ENCODE measurements at places on chromosomes 7 and 10. TPM values are rescaled to one million over a fixed set of nuclear protein-coding genes. Genes with fewer than 3 reads are reported as not detected.

TSPAN14 gene
- 40.1 TPM for total RNA-seq

- no peak for DNase-seq
These were observed 108.8 kb downstream of the ADCY1 start for GRCh38 chr7:45682836-45683555.

GRCh38 chr7:69367780-69368179, 230.5 kb upstream of the AUTS2 start:
- DNase-seq: no peak

CRTAC1 gene
- total RNA-seq: 4.3 TPM

DNA sequence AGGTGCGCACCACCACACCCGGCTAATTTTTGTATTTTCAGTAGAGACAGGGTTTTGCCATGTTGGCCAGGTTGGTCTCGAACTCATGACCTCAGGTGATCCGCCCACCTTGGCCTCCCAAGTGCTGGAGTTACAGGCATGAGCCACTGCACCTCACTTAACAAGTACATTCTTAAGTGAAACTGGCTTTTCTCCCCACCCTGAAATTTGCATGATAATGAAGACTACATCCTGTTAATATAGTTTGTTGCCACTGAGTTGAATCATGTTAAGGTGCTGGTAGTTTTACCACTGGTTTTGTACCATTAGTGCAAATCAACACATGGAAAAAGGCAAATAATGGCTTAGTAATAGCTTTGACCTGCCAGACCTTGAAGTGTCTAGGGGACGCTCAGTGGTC, 62.2 kb downstream of the MPLKIP start:
- no peak for DNase-seq

RPA3 gene
- total RNA-seq: 13.7 TPM

GRCh38 chr7:19754521-19755116, 18.8 kb downstream of the TMEM196 start:
- DNase-seq: no peak

SOSTDC1 gene
- total RNA-seq: 0.63 TPM

NRF1 gene
- total RNA-seq: 19.2 TPM

DNA sequence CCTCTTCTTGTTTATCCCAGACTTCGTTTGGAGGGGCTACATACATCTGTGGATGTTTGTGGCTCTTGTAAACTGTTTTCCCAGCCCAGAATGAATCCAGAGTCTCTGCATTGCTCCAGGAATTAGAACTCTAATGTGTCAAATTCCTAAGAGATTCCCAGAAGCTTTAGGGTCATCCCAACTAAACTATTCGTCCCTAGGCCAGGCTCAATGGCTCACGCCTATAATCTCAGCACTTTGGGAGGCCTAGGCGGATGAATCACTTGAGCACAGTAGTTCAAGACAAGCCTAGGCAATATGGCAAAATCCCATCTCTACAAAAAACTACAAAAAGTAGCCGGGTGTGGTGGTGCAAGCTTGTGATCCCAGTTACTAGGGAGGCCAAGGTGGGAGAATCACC, 28.5 kb downstream of the ARHGAP19 start:
- DNase-seq: no peak

C1QL3 gene
- not detected for total RNA-seq

RARRES2 gene
- total RNA-seq: 102 TPM

UCMA gene
- not detected for total RNA-seq

ITPRID1 gene
- total RNA-seq: not detected

DNA sequence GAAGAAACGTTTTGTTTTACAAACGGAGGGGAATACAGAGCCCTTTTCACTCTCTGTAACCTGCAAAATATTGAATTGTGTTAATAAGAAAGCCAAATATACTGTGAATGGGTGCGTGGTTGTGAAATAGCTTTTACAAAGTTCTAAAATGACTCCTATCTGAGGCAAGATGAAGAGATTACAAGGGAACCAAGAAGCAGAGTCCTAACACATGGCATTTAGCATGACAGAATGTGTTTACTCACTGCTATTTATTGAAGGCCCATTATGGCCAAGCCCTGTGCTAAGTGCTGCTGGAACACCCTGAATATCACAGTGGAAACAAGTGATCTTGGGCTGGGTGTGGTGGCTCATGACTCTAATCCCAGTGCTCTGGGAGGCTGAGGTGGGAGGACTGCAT, 12.9 kb downstream of the JCAD start:
- no peak for DNase-seq

- no peak for DNase-seq
These were observed 75.8 kb downstream of the MAD1L1 start for GRCh38 chr7:2156756-2157472.

POLL gene
- total RNA-seq: 22.3 TPM

SH2D4B gene
- 0.92 TPM for total RNA-seq

- DNase-seq: no peak
These were observed 3.8 kb downstream of the MINDY3 start for GRCh38 chr10:15856328-15857015.

DNA sequence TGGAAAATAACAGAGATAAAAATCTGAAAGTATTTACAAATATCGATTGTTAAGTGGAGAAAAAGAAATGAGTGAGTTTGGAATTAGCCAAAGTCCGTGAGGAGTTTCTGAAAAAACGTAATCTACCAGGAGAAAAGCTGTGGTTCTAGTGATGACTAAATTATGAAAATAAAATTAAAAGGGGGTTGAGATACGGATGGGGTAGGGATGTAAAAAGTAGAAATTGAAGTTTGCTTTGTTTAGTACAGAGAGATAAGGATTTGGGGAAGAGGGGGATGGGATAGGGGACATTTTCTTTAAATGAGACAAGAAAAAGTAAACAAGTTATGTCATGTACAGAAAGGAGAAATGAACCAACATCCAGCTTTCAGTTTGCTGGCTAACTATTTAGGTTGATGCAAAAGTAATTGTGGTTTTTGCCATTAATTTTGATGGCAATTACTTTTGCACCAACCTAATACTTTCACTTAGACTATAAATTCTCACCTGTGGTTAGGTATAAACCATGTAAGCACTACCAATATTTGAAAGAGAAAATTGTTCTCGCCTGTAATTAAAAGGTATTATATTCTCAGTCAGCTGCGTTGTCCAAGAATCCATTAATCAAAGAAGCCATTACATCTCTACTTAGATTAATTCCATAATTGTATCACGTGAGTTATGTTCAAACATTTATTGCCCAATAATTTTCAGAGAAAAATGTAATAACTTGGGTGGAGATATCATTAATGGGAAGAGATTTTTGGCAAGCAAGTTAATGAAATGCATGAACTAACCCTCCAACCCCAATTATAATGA, 143.0 kb upstream of the NRP1 start:
- DNase-seq: no peak

- DNase-seq: no peak
These were observed 14.5 kb downstream of the SH2D4B start for GRCh38 chr10:80552151-80552646.

COL13A1 gene
- total RNA-seq: 23.1 TPM

DNA sequence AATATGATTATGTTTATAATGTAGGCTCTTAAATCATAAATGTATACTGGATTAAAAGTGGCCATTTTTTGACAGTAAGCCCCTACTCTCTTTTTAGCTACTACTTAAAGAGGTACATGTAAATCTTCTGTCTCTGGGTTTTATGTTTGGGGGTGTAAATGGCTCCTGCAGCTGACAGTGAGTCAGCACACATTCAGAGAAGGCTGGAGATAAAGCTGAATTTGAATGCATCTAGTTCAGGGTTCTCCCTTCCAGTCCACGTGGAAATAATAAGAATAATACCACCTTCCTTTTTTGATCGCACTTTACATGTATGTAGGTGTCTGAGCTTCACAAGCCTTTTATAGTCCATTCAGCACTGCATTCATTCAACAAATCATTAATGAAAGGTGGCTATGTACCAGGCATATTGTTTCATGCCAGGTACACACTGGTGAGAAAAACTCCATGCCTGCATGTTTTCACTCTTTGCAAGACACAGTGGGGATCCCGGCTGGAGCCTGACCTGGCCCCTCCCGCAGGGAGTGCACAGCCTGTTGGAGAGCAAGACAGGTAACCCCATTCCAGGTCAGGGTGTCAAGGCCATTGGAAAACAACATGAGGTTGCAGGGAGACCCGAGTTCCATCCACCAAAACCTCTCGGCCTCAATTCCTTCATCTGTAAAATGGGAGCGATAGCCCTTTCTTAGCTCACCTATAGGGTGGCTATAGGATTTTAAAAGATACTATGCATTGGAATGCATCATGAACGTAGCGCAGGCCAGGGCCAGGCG, 107.5 kb upstream of the ANLN start:
- DNase-seq: no peak

MDFIC gene
- 29.3 TPM for total RNA-seq

C7orf57 gene
- not detected for total RNA-seq

- DNase-seq: no peak
These were observed 11.1 kb downstream of the CDK14 start for GRCh38 chr7:90607196-90607595.

NPFFR1 gene
- not detected for total RNA-seq

DNA sequence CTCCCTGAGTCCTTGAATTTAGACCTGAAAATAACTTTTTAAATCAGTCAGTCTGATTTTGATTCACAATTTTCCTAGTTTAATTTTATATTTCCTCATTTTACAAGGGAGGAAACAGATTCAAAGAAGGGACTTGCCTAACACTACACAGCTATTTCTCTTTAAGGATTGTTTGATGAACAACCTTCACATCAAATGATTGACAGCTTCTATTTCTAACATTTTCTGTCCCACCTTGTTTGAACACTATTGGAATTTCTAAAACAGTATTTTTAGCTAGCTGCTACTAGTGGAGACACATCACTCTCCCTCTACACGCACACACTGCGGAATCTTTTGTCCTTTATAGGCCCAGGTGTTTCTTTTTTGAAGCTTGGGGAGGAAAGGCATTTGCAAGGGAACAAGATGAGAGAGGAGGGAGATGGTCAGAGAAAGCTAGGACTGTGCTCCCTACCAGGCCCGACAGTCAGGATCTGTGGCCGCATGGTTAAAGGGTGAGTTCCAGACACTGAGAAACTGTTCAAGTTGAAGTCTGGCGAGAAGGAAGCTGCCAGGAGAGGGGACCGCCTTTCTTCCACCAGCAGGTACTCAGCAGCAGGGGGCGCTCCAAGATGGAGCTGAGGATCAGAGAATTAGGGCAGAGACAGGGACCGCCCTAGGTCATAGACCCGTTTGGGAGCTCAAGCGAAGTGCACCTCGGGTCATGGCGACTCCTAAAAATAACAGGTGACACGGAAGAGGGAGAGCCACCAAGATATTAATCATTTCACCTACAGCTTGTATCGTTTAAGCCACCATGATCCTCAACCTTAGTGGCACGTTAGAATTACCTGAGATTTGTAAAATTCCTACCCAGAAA, 49.7 kb downstream of the DNAJC12 start:
- DNase-seq: no peak

OR2A42 gene
- 0.49 TPM for total RNA-seq

CAV2 gene
- total RNA-seq: 93.8 TPM

SFMBT2 gene
- total RNA-seq: 9.0 TPM

PAX4 gene
- total RNA-seq: not detected

DNA sequence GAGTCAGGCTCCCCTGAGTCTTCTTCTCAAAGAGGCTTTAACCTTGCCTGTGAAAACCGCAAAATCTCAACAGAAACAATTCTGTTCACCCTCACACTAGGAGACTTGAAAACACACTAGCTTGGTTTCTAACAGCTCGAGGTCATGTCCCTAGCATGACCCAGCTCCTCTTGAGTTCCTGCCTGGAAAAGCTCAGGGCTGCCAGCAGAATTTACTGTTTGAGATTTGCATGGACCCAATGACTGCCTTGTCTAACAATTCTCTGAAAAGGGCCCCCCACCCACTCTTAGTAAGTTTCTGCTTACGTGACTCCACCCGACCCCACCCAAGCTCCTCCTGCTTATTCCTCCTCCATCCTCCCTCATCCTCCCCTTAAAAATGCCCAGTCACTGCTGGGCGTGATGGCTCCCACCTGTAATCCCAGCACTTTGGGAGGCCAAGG, 85.1 kb upstream of the KMT2C start:
- DNase-seq: no peak

DNA sequence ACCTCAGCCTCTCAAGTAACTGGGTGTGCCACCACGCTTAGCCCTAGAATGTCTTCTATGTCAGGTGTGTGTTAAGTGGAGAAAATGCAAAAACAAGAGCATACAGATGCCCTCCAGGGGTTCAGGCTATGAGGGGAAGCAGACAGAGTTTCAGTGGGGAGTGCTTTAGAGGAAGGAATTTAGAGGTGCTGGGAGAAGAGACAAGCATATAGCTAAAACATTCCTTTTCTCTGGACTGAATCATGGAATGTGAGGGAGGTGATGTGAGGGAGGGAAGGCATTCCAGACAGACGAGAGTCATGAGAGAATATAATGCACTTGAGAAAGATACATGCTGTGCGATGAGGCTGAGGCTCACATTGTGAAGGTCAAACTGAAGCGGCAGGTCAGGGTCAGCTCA, 6.6 kb upstream of the ZNF786 start:
- DNase-seq: no peak

H2BK1 gene
- total RNA-seq: not detected

GRCh38 chr10:132102717-132103110, 37.0 kb downstream of the JAKMIP3 start:
- DNase-seq: no peak

Measured in thoracic aorta (tissue), 2 donors.